ENCODE measurements at places on chromosomes 3 and 15. TPM values are rescaled to one million over a fixed set of nuclear protein-coding genes. Genes with fewer than 3 reads are reported as not detected.
A peak's percentile ranks its signal among the peaks of the same experiment; 100 is the strongest.

Gene SKIL
- 3.0 TPM for polyA plus RNA-seq

Gene ADCY5
- polyA plus RNA-seq, result not detected

Gene GPR27
- polyA plus RNA-seq, result 6.6 TPM

Gene RASGRP1
- polyA plus RNA-seq, result 0.38 TPM

Gene POTEB2
- polyA plus RNA-seq, result not detected

Gene GHSR
- polyA plus RNA-seq, result not detected

Gene TERB2
- not detected for polyA plus RNA-seq

Gene POC1A
- 2.0 TPM for polyA plus RNA-seq

- DNase-seq, result no peak
Measured at GRCh38 chr15:78449220-78449999, 11.4 kb downstream of the IREB2 start.

- no peak for DNase-seq
Measured at GRCh38 chr3:25419251-25419650, 8.8 kb upstream of the RARB start.

DNA sequence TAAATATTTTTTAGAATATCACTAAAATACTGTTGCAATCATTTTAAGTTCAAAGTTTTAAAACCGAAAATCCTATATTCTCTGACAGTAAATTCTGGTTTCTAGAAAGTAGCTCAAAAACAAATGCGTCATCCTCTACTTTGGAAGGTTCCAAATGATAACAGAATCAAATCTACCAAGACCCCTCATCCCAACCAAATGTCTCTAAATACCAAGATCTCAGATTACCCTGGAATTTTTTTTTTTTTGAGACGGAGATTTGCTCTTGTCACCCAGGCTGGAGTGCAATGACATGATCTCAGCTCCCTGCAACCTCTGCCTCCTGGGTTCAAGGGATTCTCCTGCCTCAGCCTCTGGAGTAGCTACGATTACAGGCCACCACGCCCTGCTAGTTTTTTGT, 16.8 kb downstream of the TBL1XR1 start:
- no peak for DNase-seq

GRCh38 chr3:196631682-196632045, 7.8 kb upstream of the NRROS start:
- peak; percentile 15 for DNase-seq

GRCh38 chr3:16069149-16069922, 105.1 kb upstream of the GALNT15 start:
- no peak for DNase-seq

DNA sequence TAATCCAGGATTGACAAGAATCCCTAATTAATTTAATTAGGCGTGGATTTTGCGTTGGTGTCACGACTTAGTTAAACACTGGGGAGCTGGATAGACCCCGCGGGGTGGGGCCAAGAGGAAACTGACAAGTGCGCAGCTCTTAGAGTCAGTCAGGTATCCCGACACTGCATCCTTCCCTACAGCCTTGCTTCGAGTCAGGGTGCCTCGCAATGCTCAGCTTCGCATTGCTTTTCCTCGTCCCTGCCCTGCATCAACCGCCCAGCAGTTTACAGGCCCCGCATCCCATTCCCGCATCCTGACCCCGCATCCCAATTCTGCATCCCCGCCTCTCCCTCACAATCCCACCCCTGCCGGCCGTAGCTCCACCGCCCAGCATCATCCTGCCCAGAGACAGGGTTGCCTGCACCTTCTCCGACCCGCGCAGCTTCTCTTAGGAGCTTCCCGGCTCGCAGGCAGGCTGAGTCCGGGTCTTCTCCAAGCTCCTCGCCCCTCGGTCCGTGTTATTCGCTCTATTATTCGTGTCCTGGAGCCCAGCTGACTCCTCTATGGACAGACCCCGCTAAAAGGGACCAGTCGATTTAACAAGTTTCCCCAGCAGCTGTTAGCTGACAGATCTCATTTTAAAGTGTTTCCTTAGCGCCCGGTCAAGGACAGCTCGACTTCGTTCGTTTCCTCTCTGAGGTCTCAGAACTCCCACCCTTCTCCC, 699 bp upstream of the SHOX2 start:
- no peak for DNase-seq

- no peak for DNase-seq
Measured at GRCh38 chr3:55292360-55292759, 194.7 kb downstream of the WNT5A start.

- DNase-seq, result no peak
Measured at GRCh38 chr3:149563114-149563513, 88.6 kb downstream of the TM4SF4 start.

GRCh38 chr3:151383111-151383510, 1.4 kb downstream of the P2RY12 start:
- DNase-seq, result no peak

GRCh38 chr3:124229420-124229819, 237.5 kb upstream of the ROPN1 start:
- DNase-seq, result no peak

GRCh38 chr3:12818773-12819172, 22.3 kb downstream of the CAND2 start:
- no peak for DNase-seq

DNA sequence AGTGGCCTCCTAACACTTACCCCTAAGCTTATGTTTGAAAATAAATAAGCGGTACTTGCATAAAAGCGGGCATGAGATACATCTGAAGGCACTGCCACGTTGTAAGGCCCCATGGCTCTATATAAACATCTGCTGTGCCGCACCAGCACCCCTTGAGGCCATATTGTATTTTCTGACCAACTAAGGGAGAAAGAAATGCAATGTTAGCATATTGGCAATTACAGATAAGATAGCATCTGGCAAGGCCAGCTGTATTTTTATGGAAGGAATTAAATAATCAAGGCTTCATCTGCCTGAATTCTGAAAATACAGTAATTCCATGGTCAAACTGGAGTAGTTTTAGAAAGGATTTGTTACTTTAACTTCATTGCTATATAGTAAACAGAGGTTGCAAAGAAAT, 28.7 kb downstream of the TMEM39A start:
- no peak for DNase-seq

DNA sequence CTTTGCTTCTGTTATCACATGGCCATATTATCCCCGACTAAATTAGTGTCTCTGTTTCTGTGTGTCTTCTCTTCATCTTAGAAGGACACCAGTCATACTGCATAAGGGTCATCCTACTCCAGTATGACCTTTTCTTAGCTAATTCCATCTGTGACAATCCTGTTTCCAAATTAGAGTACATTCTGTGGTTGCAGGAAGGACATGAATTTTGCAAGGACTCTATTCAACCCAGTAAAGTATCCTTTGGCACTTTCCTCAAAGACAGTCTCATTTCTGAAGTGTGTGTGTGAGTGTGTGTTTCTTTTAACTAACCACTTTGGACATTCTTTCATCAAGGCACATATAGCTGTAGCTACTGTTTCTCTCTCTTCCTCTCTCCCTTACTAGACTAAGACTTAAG, 15.2 kb upstream of the MME start:
- DNase-seq, result no peak

DNA sequence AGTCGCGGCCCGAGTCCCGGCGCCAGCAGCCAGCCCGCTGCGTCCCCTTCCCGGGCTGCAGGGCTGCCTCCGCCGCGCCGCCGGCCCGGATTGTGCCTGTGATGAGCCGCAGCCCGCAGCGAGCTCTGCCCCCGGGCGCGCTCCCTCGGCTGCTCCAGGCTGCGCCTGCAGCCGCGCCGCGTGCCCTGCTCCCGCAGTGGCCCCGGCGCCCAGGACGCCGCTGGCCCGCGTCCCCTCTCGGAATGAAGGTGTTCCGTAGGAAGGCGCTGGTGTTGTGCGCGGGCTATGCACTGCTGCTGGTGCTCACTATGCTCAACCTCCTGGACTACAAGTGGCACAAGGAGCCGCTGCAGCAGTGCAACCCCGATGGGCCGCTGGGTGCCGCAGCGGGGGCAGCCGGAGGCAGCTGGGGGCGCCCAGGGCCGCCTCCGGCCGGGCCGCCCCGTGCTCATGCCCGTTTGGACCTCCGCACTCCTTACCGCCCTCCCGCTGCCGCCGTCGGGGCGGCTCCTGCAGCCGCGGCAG, 1.2 kb downstream of the CHST2 start:
- no peak for DNase-seq

- no peak for DNase-seq
Measured at GRCh38 chr3:115208066-115208750, 61.1 kb upstream of the ZBTB20 start.

GRCh38 chr15:52103217-52104207, 9.1 kb downstream of the BCL2L10 start:
- DNase-seq, result peak; percentile 82

GRCh38 chr3:123521179-123521969, 63.5 kb downstream of the HACD2 start:
- no peak for DNase-seq

DNA sequence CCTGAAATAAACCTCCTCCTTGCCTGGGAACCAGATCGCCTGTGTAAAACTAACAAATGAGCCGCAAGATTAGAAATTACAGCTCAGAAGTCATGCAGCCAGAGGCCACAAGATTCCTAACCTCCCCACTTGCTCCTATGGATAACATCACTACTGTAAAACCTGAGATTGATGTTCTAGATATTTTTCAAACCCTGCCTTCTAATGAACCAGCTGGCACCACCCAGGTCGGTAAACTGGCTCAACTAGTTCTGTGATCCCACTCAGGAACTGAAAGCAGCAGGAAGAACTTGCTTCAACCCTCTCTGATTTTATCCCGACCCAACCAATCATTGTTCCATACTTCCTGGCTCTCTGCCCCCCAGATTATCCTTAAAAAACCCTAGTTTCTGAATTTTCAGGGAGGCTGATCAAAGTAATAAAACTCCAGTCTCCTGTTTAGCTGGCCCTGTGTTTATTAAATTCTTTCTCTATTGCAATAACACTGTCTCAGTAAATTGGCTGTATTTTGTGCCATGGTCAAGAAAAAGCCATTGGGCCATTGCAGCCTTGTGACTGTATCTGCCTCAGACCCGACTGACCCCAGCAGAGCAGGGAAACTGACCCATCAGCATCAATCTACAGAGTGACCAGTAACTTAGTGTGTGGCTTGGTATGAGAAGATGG, 98.9 kb downstream of the RPLP1 start:
- no peak for DNase-seq

DNA sequence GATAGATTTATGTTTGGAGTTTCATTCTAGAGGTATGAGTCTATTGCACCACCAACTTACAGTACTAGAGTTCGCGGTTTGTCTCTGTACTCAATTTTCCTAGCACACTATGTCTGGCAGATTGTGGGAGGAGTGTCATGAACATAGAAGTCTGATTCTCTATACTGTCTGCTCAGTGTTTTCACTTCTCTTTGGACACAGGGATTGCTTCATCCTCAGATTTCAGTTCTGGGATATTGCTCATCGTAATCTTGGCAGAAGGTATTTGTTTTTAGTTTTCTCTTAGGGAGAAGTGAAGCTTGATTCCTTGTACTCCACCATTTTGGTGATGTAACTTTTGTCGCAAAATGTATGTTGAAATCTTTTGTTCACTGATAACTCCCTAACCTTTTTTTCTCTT, 27.8 kb upstream of the AZI2 start:
- DNase-seq, result peak; percentile 75

DNA sequence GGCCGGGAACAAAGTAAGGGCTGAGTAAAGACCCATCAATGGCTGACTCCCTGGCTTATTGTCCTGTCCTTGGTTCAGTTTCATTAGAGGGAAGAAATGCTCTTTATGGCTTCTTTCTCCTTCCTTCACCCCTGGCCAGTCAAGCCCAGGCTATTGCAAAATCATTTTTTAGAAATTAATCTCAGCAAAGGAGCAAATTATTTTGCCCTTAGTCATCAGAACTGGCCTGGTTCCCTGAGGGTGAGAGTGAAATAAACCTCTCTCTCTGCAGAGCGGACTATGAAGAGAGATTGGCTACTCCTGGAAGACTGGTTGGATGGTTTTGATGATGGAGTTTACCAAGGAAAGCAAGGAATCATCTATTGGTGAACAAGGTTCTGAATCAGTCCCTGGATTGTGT, 52.7 kb upstream of the OXTR start:
- no peak for DNase-seq

- no peak for DNase-seq
Measured at GRCh38 chr3:181969925-181970324, 258.2 kb downstream of the SOX2 start.

DNA sequence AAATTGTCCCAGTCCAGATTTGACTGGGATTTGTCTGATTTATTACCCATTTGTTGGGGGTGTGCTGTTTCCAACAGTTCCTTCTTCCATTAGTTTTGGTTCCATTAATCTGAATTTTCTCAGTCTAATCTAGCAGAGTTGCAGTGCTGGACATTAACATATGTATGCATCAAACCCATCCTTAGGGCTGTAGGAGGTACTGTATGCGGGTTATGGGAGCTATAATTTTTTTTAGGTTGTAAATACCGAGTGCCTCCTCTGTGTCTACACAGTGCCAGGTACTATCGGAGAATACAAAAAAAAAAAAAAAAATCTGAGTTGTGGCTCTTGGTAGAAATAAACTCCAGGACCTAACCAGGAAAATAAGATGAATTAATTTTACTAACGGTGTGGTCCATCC, 133.8 kb downstream of the LIPC start:
- DNase-seq, result no peak

DNA sequence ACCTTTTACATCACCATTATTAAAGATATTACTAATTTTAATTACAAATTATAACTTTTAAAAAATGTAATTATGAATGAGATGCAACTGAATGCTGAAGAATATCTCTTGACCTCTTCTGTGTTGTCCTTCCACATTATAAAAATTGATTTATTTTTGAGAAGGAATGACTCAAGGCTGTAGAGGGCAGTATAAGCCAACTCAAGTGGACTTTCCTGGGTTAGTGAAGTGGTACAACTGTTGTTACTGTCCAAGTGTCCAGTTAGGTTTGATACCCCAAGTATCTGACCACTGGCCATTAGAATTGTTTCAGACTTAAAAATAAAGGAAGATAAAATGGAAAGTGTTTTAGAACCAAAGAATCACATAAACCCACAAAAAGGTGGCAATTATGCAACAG, 51.9 kb downstream of the BBX start:
- peak; percentile 12 for DNase-seq

GRCh38 chr15:52254391-52254790, 41.2 kb downstream of the MYO5C start:
- peak; percentile 37 for DNase-seq

DNA sequence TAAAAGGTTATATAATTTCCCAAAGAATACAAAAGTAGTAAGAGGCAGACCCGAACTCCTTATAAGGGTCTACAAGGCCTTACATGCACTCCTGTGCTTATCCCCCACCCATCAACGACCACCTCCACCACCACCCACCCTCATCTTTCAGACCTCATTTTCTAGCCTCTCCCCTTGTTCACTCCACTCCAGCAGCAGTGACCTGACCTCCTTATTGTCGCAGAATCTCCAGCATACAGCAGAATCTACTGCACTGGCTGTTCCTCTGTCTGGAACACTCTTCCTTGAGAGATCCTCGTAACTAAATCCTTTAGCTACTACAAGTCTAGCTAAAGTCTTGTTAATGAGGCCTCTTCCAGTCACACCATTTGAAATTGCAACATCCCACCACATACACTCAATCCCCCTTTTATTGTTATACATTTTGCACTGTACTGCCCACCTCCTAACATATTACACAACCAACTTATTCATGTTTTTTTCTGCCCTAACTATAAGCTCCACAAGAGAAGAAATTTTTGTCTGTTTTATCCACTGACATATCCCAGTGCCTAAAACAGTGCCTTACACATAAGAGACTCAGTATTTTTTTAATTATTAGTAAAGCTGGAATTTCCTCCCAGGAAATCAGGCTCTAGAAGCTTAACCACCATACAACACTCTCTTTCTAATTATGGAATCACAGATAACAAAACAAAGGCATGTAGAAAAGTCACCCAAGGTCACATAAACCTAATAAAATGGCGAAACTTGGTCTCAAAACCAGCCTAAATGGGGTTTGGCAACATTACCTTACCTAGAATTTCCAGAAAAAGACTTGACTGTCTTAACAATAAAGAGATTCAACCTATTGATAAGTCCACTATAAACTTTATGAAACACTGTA, 40.2 kb downstream of the ZNF148 start:
- DNase-seq, result no peak

All from CD14-positive monocyte (primary cell).